ENCODE measurements at places on chromosomes 7 and 10. TPM values are rescaled to one million over a fixed set of nuclear protein-coding genes. Genes with fewer than 3 reads are reported as not detected.

Gene RBP3
- not detected for total RNA-seq

Gene NUTM2E
- 0.59 TPM for total RNA-seq

Gene POLR2J2
- total RNA-seq, result 0.21 TPM

Gene C10orf90
- total RNA-seq, result 3.7 TPM

Gene KAZALD1
- 2.6 TPM for total RNA-seq
